HEK293T (cell line): ENCODE measurements at places on chromosomes 11 and 22.

- DNase-seq, result no peak
Observed at GRCh38 chr22:43050995-43051394, 36.0 kb upstream of the PACSIN2 start.

- no peak for DNase-seq
Observed at GRCh38 chr11:68353118-68353517, 40.7 kb downstream of the LRP5 start.

DNA sequence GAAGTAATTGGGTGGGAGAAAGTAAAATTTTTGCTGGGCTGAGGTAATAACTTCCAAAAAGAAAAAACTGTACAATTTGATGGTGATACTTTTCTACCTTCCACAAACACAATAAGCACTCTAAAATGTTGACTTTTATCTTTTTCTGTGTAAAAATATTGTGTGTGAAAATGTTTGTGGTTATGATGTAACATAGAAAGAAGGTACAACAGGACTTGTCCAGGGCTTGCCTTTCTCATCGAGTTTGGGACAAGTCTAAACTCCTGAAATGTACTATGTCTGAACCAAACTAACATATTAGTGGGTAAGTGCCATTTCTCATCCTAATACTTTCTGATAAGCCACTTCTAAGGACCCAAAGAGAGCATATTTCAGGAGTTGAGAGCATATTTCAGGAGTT, 174.2 kb upstream of the PDGFD start:
- no peak for DNase-seq

- DNase-seq, result no peak
Observed at GRCh38 chr11:82859750-82860149, 40.5 kb downstream of the PRCP start.

- no peak for DNase-seq
Observed at GRCh38 chr11:55719608-55720160, 53.6 kb upstream of the OR5D13 start.

- DNase-seq, result no peak
Observed at GRCh38 chr11:128189823-128190222, 397.5 kb downstream of the ETS1 start.
